ENCODE measurements at places on chromosomes 7 and 10.

DNA sequence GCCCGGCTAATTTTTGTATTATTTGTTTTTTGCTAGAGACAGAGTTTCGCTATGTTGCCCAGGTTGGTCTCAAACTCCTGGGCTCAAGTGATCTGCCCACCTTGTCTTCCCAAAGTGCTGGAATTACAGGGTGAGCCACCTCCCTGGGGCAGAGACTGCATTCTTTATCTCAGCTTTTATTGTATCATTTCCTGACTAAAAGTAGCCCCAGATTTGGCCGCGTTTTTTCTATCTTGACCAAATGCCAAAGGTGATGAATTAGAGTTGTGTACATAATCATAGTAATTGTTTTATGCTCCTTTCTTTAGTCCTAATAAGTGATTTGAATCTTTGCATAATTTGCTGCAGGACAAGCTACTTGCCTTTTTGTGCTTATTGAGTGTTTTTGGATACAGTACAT, 3.1 kb upstream of the SMNDC1 start:
- DNase-seq = no peak

DNA sequence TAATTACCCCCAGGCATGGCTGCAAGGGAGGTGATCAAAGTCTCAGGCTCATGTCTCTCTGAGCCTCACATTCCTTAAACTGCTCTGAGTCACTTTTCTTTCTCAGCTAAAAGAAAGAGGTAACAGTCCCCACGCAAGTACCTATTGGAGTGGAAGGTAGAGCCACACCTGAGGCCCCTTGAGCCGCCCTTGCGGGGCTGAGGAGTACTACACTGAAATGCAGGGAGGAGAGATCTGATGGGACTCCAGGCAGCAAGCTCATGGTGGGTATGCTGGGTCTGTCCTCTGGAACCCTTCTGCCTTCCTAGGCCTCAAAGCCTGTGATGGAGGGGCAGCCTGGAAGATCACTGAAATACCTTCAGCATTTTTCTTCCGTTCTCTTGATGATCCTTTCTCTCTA, 960.0 kb downstream of the DNAJB9 start:
- no peak for DNase-seq

DNA sequence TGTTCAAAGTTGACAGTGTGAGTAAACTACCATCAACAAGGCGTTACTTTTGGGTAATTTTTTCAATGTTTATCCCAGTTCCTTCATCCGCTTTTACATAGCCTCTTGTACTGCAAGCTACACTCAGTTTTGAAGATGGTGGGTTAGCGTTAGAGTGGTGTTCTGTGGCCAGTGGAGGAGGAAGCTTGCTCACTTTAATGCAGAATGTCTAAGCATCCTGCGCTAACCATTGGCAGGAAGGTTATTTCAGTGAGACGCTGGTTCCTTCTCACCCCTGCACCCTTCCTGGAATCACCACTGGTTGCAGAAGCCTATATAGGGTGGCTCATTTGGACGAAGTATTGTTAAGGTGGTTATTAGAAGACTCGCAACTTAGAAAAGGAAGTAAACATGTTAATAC, 159.1 kb downstream of the CELF2 start:
- no peak for DNase-seq

GRCh38 chr7:38819463-38819862, 89.5 kb downstream of the VPS41 start:
- DNase-seq = no peak

- no peak for DNase-seq
Observed at GRCh38 chr10:119299531-119299930, 92.2 kb downstream of the GRK5 start.

DNA sequence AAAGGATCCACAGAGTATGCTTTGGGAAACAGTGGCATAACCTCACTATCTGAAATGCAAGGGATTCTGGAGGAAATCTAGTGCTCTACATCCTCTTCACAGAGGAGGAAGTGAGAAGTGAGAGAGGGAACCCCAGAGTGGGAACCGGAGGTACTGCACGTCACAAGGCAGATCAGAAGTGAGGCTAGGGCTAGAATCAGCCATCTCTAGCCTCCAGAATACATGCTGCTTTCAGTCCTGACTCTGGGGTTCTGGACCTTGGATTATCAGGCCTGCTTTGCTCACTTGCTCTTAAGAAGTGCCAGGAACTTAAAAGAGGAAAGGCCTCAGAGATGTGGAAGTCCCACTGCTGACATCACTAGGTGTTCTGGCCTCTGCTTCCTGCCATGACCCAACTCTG, 25.7 kb downstream of the ZNF503 start:
- no peak for DNase-seq

- DNase-seq = no peak
Observed at GRCh38 chr7:8434290-8435002, 1.0 kb downstream of the NXPH1 start.

DNA sequence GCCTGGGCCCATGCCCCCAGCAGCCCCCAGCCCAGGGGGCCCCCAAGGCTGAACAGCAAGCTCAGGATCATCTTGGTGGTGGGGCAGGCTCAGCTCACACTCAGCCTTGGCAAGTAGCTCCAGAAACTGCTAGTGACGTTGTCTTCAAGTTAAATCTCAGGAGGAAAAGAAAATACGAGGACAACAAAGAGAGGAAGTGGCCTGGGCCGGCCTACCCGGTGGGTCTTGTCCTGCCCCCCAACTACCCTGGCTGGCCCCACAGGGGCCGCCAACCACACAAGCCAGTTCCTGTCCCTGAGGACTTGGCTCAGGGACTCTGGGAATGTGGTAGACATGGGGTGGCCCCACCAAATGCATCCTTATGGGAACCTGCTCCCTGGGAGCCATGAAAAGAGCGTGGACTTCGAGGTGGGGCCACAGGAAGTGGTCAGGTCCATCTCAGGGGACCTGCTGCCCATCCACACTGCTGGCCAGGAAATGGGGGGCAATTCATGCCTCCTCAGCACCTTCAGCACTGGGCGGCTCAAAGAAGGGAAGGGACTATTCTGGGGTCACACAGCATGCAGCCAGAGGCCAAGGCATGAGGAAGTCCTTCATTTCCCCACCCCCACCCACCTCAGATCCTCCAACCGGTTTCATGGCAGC, at the start of gene MMRN2:
TSS of gene MMRN2 (minus strand) at position 145 of the 645 bp plus-strand sequence. CDS start at position 71, 74 bp downstream.
- no peak for DNase-seq

DNA sequence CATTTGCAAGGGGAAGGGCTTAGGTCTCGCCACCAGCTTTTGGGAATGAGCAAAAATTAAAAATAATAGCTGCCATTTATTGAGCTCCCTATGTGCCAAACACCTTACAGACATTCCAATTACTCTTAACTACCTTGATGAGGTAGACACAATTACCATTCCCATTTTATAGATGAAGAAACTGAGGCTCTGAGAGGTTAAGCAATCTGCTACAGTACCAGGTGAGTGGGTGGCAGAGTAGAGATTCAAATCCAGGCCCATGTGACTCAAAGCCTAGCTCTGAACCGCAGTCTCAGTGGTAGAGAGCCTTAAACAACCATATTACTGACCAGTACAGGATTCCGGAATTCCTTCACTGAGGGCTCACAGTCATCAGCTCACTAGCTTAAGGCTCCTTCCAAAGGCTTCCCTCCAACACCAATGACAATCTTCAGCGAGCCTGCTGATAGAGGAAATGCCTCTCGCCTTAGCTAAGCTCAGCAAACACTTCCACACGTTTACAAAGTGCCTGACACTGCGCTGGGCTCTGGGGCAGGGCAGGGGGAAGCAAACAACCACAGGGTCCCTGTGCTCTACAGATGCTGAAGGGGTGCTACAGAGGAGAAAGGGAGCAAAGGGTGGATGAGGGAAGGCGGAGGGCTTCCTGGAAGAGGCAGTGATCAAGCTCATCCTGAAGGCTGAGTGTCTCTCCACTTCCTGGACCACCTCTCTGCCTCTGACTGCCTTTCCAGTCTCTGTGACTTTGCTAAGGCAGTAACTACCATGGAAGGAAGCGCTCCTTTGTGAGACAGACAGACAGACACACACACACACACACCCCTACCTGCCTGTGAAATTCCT, 7.4 kb downstream of the LRRC20 start:
- no peak for DNase-seq

DNA sequence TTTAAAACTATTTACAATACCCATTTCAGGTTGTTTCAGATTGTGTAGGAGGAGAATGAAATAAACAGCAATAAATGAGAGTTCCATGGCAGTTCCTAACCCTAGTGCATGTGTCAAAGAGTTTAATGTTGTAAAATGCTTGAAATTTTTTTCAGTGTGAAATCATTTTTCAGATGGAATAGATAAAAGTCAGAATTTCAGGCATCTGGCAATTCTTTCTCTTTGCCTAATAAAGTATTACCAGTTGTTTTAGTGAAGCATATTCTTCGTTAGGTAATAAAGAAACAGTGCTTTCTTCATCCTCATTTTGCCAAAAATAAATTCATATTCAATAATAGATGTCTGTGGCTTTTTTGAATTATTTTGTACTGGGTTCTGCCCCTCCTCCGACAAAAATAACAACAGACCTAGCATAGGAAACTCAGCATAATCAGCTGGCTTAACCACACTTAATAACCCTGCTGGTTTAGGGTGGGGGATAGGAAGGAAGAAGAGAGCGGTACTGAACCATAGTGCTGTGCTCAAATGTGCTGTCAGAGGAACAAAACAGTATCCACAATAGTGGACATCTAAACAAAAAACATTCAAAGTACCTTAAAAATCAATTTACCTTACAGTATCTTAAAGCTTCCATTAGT, 39.1 kb downstream of the MINDY3 start:
- no peak for DNase-seq

- no peak for DNase-seq
Observed at GRCh38 chr7:27897001-27897400, 157.0 kb downstream of the TAX1BP1 start.

GRCh38 chr7:128145191-128145590, 95.9 kb upstream of the LEP start:
- no peak for DNase-seq

DNA sequence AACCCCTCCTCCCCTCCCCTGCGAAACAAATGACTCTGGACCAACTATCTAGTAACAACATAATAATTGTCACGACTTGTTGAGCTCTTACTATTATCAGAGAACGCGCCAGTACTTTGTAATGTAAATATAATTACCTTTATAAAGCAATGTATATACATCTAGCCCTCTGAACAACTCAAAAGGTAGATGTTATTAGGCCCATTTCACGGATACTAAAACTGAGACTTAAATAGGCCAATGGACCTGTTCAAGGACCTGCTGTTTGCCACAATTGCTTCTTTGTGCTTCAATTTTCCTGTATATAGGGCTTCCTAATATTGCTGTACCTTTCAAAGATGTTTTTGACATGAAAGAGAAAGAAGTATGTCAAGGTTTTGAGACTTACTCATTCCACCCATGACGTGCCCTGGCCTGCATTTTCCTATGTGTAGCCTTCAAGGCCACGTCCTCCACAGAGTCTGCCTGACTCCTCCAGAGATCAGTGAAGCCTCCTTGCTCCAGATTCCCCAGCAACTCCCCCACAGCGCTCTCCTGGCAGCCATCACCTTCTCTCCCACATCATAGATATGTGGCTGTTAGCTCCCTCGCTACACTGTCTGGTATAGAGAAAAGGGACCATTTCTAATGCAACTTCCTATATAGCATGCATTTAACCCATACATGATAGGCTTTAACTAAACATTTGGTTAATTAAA, 156.6 kb downstream of the SKIDA1 start:
- DNase-seq = no peak

- DNase-seq = no peak
Observed at GRCh38 chr10:17479015-17479615, 24.7 kb upstream of the ST8SIA6 start.

GRCh38 chr7:158995514-158995913, 139.2 kb downstream of the DYNC2I1 start:
- DNase-seq = no peak

- no peak for DNase-seq
Observed at GRCh38 chr7:22663357-22663718, 63.7 kb upstream of the IL6 start.

GRCh38 chr10:48801001-48801421, 116.3 kb downstream of the WDFY4 start:
- no peak for DNase-seq

DNA sequence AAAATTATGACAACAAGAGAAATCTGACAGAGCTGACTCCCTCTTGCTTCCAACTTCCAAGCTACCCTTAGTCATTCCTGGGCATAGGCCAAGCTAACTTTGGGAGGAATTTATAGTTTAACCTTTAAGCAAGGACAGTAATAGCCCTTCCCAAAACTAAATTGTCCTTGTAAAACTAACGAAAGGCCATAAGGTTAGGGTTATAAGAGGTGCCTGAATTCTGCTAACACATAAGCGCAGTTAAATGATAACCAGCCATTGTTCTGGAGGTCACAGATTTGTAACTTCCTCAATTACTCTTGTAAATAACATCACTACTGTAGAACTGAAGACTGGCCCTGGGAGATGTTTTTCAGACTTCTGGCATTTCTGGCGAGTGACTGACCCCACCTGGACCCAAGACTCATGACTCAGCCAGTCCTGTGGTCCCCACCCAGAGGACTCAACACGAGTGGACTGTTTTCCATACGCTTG, 481.2 kb downstream of the KCNMA1 start:
- no peak for DNase-seq

- no peak for DNase-seq
Observed at GRCh38 chr10:130456616-130457015, 320.4 kb downstream of the GLRX3 start.

DNA sequence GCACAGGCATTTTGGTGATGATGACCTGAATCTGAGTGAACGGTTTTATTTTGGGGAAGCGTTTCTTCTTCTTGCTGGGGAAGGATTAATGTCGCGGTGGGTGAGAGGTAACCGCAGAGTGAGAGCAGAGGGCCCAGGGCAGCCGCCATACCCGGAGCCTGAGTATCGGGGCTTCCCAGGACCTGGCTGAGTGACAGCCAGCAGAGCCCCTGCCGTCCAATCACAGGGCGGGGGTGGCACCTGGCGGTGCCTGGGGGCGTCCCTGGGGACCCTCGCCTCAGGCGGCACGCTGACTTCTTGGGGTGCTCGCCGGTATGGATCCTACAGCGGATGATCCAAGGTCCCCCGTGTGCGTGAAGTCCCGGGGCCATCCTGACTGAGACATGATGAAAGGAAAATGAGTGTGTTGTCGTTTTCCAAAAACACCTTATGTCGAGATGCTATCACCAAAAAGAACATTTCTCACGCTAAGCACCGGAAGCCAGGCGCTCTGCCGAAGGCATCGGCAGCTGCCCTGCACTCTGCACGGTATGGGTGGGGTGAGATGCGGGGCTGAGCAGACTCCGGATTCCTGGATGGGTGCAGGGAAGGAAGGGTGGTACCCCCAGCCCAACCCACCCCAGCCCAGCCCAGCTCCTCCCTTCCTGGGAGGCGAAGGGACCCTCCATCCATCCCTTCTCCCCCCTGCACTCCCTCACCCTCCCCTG, 227.9 kb upstream of the SHH start:
- DNase-seq = no peak
